ENCODE measurements at places on chromosomes 6 and 20.

- peak; percentile 45 for DNase-seq
Observed at GRCh38 chr6:108946695-108947094, 98.5 kb downstream of the ARMC2 start.

DNA sequence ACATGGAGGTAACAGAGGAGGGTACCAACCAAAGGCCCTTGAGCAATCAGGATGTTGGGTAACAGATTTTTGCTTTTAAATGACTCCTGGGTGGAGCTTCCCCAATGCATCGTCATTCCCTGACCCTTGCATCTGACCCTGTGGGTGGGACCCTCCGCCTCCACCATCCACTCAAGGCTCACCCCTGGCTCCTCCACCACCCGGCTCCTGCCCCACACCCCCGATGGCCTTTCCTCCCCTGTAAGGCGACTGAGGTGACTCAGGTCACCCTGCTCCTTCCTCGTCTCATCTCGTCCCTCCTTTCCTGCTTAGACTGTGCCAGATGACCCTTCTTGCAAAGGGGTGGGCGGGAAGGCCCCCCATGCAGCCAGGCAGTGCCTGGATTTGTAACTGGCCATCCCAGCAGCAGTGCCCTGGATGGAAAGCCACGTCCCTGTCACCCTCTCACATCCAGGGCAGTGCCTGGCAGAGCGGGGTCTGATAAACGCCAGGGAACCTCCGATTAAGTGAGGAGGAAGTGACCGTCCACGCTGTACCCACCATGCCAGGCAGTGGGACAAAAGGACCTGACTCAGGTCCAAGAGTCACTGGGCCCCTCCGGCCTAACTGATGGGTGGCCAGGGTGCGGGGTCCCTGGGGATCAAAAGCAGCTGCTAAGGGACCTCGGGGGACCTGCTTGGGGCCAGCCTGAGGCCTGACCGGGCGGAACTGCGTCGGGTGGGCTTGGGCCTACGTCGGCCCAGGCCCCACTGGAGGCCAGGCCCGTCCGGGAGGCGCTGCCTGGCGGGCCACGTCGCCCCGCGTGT is 624 bp upstream of the NPEPL1 start:
- no peak for DNase-seq

GRCh38 chr6:99946005-99946404 is 48.0 kb downstream of the MCHR2 start:
- no peak for DNase-seq

DNA sequence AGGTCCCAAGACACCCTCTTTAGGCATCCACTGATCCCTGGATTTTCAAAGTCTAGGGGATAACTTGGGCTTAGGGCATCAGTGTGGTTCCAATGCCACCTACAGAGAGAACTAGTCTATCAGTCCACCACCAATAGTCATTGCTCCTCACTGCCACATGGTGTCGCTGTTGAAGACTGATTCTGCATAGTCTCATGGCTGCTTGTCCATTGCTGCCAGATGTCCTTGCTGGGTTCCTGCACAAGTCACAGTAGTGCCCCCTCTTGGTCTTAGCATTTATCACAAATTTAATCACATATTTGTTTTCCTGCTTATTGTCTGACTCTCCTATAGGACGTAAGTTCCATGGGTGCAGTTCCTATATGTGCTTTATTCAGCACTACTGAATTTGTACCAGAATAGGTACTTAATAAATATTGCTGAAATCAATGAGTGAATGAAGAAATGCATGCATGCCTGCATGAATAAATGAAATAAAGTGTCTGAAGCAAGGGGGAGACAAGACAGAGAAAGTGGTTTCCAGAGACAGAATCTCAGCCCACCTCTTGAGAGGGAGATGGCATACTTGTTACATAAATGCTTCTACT is 45.9 kb upstream of the RALY start:
- peak; percentile 14 for DNase-seq

DNA sequence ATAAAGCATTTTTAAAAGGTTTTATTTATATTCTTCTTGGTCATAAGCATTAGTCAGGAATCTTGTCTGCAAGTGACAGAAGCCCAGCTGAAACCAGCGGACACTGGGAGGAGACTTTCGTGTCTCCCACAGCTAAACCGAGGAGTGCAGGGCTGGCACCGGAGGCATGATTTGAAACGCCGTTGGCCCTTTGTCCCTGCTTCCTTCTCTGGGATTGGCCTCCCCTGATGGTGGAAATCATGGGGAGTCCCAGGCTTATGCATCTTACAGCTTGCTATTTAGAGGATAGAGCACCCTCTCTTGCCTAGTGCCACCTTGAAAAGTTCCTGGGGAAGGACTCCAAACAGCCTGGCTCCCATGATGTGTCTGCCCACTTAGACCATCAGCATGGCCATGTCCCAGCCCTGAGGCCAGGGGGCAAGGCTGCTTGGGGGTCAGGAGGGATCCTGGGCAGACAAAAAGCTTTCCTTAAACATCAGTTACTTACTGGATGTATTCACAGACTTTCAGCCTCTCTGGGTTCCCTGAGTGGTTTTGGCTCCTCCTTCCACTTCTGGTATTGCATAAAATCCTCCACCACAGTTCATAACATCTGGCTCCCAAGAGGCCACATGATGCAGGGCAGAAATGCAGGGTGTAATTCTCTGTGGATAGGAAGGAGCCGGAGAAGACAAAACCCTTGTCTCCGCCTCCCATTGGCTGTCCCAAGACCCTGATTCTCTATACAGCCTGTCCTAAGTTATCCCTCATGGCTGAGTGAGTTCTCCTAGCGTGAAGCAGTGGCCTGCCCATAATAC is 49.3 kb upstream of the INSM1 start:
- DNase-seq: no peak

DNA sequence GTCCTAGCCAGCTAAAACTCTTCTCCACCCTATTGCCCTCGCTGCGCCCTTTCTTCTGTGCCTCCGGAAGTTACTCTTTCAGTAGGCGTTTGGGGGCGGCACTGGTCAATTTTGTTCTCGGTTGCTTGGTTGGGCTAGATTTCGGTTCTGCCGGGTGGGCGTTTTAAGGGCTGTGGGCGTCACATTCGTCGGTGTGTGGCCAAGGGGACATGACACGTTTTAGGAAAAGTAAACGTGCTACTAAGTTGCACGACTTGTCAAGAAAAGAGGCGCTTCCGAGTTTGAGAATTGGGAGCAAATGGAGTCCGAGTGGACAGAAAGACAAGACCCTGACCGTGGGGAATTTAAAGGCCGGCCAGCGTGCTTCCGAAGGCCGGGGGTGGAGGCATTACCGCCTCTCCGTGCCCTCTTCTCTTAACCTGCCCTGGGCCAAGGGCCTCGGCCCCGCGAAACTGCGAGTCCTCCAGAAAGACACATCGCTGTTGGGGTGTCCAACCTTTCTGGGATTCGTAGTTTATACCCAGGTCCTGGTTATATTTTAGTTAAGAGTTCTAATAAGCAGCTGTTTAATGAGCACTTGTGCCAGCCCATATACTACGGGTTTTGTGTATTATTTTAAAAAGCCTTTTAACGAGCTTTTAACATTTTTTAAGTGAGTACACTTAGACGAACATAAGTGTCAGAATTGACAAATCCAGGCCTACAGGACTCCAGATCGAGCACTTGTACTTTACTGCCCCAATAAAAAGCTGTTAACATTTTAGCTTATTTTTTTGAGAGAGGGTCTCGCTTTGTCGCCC is 664 bp upstream of the BAG6 start:
- DNase-seq: no peak

GRCh38 chr20:51955756-51956155 is 153.4 kb upstream of the SALL4 start:
- DNase-seq: peak; percentile 43

GRCh38 chr6:101537753-101538316 is 144.3 kb downstream of the GRIK2 start:
- DNase-seq: no peak

DNA sequence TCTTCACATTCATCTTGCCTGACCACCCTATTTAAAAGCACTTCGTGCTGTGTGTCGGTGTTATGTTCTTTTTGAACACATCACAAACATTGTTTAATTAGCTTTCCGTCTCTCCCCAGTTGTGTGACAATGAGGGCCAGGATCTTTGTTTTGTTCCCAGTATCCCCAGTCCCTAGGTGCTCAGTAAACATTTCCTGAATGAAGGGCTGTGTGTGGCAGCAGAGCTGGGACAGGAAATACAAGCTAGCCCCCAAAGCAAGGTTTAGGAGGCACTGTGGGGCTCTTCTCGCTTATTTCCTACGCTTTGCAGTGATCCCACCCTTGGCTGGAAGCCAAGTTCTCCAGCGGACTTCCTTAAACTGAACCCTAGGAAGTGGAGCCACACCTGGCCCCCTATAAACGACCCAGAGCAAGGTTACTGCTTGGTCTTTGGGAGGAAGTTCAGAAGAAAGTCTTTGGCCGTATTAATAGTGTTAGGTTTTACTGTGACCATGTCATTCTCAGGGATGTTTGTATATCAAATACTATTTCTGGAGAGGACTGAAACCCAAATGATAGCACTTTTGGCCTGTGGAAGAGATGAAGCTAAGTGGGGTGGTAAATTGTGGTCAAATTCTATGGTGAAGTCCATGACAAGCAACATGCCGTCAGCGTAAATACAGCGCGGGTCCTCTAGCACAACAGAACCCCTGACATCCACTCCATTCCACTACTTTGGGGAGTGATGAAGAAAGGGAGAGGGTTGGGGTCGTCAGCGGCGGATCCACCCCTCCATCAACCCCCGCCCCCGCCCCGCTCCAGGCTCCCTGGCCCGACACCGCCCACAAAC is 570 bp upstream of the FANCE start:
- DNase-seq: no peak

DNA sequence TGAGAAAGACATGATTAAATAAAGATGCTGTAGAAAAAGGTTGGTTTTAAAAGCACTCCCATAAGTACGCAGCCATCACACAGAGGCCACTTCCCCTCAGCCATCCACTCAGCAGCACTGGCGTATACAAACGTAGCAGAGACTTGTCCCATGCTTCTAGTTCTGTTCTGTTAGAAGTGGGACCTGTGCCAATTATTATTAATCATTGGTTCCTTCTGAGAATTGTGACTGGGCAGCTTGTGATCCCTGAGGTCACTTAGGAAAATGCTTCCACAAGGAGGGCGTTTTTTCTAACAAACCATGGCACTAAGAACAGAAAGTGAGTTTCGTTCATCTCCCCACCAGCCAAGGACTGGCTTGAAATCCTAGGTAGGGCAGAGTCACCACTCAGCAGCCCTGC is 53.9 kb downstream of the FAM120B start:
- no peak for DNase-seq

- peak; percentile 2 for DNase-seq
Observed at GRCh38 chr6:46440141-46440540, 51.1 kb downstream of the RCAN2 start.

GRCh38 chr6:2485116-2485515 is 239.7 kb upstream of the GMDS start:
- no peak for DNase-seq

DNA sequence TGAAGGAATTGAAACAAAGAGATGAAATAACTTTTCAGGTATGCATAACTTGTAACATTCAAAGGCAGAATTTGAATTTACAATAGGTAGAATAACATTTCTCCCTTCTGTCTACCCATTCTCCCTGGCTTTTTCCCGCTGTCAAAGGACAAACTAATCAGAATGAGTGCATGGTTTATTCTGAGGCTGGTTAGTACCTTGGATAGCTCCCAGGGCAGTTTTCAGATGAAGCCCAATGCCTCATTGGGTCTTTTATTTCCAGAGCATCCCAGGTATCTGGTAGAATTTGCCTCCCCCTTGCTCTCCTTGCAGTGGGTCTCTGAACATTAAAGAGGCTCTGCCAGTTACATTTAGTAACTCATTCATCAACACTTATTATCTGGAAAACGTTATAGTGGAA is 665.5 kb downstream of the BCKDHB start:
- DNase-seq: peak; percentile 71

Data from astrocyte of the hippocampus (primary cell).